ENCODE measurements at places on chromosomes 7 and 10.

DNA sequence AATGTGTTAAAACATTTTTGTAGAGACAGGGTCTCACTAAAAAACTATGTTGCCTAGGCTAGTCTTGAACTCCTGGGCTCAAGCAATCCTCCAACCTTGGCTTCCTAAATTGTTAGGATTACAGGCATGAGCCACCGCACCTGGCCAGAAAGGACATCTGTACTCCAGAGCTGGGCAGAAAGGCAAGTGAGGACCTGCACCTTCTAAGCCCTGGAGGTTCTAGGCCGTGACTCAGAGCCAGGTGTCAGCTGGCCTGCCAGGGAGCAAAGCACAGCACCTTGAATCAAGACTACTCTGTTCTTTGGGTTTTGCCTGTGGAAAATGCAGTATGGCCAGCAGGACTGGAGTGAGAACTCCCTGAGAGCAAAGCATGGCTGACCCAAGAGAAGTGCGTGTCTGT is 396.5 kb downstream of the ADRA2A start:
- no peak for DNase-seq

GRCh38 chr10:9992661-9993060 is 1025.0 kb upstream of the CELF2 start:
- no peak for DNase-seq

DNA sequence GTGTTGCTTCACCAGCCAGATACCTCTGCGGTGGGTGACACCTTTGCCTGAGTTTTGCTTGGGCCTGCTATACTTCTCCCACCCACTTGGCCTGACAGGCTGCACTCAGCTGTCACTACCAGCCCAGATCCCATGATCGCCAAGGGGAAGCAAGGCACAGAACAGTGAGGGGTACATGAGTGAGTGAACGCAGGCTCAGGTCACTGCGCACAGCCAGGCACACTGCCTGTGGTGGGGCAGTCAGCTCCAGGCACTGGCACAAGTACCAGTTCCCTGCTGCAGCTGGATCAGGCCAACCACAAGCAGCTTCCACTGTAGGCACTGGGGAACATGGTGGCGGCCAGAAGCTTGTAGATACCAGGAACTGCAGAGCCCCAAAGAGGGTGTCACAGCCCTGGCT is 441.9 kb upstream of the GRM3 start:
- DNase-seq, result no peak

GRCh38 chr10:63711867-63712716 is 190.9 kb downstream of the REEP3 start:
- DNase-seq, result no peak
